ENCODE measurements at places on chromosomes 1 and 21.
A peak's percentile ranks its signal among the peaks of the same experiment; 100 is the strongest.

DNA sequence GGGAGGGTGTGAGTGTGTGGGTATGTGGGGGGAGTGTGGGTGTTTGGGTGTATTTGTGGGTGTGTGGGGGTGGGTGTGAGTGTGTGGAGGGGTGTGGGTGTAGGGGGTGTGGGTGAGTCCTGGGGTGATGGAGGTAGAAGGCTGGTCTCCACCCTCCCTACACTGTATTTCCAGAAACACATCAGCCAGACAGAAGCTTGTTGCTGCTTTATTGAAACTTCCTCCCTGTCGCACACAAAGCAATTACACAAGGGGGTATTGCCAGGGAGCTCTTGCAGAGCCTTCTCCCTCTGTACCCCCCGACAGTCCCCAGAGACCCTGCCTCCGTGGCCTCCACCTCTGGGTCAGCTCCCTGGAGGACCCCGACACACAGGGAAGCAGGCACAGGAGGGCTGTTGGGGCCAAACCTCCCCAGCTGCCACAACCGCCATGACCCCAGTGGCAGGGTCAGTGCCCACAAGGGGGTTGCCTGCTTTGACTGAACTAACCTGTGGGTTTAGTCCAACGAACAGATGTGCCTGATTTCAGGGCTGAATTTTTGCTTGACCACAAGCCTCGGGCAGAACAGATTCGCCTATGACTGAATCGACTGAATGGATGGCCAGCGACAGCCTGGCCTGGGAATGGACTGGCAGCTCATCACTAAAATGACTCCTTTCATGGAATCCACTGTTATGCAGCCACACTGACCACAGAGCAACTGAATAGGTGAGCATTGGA lies 9.1 kb upstream of the MATN1 start:
- no peak for DNase-seq

- no peak for DNase-seq
Observed at GRCh38 chr1:9633493-9633892, 18.0 kb upstream of the PIK3CD start.

DNA sequence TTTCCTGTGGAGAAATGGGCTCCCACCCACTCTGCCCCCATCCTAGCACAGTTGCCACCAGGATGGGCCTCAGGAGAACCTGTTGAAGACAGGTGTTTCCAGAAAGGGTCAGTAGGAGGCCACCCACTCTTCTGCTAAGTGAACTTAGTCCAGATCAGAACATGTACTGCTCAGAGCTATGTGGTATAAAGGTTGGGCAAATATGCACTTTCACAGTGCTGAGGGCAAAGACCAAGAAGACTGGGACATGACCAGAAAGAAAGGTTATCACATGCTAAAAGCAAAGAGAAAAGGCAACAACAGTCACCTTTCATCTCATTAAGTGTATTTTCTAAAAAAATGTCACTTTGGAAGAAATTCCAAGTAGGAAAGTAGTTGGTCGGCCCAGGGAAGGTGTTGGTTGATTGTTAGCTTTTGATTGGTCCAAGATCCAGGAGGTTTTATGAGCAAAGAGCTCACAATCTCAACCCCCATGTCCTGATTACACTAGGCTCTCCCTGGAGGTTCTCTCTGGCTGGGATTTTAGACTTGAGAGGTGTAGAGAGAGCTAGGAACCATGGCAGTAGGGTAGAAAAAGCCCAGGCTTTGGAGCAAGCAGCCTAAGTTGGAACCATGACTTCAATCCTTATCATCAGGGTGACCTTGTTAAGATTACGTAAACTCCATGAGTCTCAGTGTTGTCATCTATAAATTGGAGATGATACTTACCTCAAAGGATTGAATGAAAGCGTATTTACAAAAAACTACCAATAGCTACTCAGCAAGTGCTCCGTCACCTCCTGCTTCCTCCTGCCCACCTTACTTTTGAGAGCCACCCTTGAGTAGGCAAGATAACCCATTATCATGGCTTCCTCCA lies 102.6 kb downstream of the GLUL start:
- DNase-seq: no peak

- DNase-seq: no peak
Observed at GRCh38 chr1:17356387-17357026, 15.5 kb upstream of the PADI6 start.

GRCh38 chr21:38980416-38981313 lies 174.9 kb downstream of the ETS2 start:
- DNase-seq: no peak

GRCh38 chr1:172351346-172351745 lies 69.1 kb upstream of the C1orf105 start:
- DNase-seq: no peak

DNA sequence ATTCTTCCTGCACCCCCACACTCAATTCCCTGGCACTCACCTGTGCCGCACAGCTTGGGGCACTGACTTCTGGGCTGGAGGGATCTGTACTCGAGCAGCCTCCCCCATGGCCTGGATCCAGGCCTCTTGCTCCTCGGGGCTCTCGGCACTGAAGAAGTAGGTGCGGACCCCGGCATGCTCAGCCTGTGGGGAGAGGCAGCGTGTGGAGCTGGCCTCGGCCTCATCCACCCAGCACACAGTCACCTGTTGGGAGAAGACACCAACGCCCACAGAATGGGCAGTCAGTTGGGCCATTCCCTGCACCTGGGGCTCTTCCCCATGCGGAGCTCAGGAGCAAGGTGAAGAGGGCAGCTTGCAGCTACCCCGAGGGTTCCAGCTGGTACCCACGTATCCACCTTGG lies 47.5 kb upstream of the GOLT1A start:
- DNase-seq: no peak

GRCh38 chr1:208054485-208054884 lies 143.6 kb upstream of the CD34 start:
- no peak for DNase-seq

DNA sequence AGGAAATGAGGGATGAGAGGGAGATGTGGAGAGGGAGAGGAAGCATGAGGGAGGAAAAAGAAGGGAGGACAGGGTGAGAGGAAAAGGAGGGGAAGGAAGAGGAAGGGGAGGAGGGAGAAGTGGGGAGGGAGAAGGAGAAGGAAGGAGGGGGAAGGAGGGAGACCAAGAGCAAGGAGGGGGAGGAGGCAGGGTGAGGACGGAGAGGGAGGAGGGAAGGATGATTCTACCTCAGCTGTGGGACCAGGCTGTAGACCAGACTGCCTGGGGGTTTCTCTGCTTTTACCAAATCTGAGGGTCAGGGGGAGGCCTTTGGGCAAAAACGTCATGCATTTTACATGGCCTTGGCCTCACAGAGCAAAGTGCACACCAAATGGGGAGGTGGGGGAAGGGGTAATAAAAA lies 94.5 kb downstream of the KCND3 start:
- no peak for DNase-seq

- peak; percentile 44 for DNase-seq
Observed at GRCh38 chr1:66752000-66752592, at the start of gene DYNLT5. DYNLT5 (plus strand) TSS chr1:66752459; CDS start chr1:66754659, 2,200 bp downstream.

DNA sequence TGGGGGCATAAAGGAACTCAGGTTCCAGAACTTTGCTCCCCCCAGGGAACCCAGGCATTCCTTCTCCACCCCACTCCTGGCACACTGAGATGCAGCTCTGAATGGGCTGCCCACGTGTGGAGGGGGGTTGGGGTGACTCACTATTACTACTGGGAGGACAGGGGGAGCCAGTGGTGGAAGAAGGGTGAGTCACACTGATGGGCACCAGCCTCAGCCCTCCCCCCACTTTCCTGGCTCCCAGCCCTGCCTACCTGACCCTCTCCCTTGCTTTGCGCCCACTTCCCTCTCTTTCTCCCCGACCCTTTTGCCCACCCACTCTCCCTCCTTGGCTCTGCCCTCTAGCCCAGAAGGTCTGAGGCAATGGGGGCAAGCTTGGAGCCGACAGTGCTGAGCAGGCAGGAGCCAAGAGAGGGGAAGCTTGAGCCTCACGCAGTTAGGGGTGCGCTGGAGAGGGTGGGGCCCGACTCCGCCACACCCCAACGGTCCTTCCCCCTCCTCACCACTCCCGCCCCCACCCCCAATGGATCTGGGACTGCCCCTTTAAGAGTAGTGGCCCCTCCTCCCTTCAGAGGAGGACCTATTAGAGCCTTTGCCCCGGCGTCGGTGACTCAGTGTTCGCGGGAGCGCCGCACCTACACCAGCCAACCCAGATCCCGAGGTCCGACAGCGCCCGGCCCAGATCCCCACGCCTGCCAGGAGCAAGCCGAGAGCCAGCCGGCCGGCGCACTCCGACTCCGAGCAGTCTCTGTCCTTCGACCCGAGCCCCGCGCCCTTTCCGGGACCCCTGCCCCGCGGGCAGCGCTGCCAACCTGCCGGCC lies at the start of gene LMNA:
LMNA (plus strand) TSS at position 611 of the 818 bp plus-strand sequence. CDS start 208 bp downstream, outside the sequence.
- peak; percentile 98 for DNase-seq

- DNase-seq: no peak
Observed at GRCh38 chr1:31027693-31028526, 37.6 kb downstream of the PUM1 start.

- no peak for DNase-seq
Observed at GRCh38 chr1:36884801-36885200, 149.5 kb downstream of the GRIK3 start.

GRCh38 chr1:91894036-91894761 lies 8.2 kb upstream of the TGFBR3 start:
- no peak for DNase-seq

DNA sequence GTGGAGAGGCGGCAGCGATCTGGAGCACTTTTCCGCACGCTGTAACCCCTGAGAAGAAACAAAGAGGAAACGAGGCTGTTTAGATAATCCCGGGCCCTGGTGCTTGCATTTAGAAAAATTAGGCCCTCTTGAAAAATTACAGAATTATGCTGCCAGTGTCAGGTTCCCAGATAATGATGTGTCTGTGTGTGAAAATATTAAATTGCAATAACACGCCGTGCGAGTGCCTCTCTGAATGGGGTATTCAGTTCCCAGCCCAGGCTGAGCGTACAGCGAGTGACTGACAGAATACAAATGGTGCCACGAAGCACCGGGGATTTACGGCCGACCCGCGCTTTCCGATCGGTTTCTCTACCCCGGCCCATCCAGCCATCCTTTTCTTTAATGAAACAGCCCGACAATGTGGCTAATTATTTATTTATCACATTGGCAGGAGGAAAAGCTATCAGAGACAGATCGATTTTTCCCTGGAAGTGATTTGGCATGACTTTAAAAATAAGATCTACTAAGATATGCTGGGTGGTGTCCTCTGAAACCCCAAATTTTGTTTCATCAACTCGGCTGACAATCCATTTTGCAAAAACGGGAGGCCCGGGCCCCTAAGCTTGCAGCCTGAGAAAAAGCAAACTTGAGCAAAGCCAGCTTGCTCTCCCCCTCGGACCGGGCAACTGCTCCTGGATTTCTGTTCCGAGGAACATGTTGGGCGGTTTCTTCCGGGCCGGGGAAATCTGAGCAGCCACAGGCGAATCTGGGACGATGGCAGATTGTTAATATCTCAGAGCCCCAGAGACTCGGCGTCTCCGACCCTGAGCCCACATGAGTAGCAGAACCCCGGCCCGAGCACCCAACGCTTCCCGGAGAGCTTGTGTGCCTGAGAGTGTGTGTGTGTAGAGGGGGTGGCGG lies 11.3 kb downstream of the PRDM16 start:
- no peak for DNase-seq

DNA sequence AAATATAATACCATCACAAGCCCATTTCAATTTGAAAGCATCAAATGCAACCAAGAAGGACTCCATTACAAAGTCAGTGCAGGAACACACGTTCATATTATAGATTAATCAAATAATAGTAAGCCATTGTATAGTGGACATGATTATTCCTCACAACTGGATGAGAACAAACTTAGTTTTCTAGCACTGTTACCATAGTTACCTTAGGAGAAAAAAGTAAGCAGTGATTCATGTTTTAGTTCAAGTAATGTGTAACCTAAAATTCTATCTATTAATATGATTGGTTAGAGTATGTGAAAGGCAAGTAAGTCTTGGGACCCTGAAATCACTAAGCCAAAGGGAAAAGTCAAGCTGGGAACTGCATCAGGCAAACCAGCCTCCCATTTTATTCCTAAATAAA lies 15.2 kb downstream of the SSX2IP start:
- DNase-seq: no peak

DNA sequence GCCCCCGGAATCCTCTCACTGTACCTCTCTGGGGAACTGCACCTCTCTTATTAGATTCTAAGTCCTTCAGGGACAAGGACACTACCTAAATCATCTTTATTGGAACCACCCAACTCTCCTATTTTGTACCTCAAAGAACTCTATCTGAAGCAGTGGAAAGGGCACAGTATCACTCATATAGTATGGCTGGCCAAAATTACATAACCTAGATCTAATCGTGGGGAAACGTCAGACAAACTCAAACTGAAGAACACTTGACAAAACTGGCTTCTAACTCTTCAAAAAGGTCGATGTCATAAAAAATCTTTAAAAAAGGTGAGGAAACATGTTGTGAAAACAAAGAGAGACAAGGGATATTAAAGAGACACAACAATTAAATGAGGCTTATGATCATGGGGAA lies 210.0 kb downstream of the SLC45A1 start:
- no peak for DNase-seq

DNA sequence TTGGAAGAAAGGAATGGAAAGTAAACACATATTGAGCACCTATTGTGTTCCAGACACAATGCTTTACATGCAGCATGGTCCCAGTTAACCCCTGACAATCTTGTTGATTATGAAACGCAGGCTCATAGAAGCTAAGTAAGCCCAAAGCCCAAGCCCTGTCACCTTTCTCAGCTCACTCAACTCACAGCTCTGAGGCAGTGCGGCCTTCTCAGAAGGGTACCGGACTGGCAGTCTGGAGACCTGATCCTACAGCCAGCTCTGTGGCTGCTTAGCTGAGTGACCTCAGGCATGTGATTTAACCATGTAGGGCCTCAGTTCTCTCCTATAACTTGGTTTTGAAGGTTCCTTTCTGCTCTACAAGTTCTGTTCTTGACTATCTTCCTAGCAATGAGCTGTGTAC lies 464 bp upstream of the RNASEL start:
- DNase-seq: no peak

DNA sequence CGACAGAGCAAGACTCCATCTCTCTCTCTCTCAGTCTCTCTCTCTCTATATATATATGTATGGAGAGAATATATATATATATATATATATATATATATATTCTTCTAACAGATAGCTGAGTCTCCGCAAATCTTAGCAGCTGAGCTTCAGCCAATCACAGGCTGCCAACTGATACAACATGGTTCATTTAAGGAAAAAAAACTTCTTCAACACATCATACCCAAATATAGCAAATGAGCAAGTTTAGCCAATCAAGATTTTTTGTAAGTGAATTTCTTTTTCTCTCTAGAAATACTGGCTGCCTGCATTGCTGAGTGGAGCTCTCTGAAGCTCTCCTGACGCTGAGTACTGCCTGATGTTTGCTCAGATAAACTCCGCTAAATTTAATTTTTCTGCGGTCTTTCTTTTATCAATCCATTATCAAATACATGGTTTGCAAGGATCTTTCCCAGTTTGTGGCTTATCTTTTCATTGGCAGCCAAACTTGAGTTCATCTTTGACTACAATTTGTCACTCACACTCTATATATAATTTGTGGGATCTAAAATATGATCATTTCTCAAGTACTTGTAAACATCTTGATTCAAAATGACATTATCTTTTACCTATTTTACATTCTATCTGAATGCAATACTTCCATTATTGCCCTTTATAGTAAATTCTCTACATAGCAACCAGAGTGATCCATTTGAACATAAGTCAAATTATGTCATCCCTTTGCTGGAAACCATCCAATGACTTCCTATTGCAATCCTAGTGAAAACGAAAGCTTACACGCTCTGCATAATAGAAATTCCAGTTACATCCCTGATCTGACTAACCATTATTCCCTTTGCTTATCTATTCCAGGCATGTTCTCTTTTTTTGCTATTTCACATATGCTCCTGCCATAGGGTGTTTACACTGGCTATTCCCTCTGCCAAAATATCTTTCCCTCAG lies 2131.7 kb downstream of the MRPL39 start:
- DNase-seq: no peak

GRCh38 chr1:20732588-20733359 lies at the start of gene SH2D5:
SH2D5 (minus strand) TSS chr1:20732703; CDS start chr1:20728044, 4,659 bp downstream.
- DNase-seq: peak; percentile 89

GRCh38 chr1:223618680-223619079 lies 46.8 kb downstream of the CAPN8 start:
- DNase-seq: peak; percentile 45

Measured in tibial artery (tissue), 4 donors.